ENCODE measurements at places on chromosomes 3 and 15.

DNA sequence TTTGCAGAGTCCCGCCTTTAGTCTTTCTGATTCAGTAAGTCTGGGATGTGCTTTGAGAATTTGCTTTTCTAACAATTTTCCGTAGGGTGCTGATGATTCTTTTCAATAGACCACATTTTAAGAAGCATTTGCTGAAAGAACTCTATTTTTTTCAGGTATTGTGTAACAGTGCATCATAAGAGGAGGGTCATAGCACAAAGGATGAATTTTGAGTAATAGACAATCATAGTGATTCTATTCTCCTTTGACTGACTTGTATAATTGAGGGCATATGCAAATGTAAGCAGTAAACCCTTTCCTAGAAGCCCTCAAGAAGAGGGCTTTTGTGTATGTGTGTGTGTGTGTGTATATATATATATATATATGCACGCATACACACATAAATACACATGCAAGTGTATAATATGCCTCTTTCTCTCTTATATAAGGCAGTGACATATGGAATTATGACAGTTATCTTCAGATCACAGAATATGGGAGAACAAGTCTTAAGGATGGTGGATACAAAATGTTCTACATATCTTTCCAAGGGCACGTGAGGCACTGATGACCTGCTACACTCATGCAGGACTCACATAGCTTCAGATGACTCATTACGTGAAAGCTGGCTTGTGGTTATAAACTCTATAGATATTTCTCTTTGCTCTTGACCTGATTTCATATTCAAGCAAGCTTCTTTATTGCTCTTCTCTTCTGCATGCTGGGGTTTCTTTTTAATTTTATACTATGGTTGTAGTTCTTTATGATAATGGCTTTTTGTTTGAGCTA, 6.5 kb upstream of the PLSCR1 start:
- no peak for DNase-seq

- DNase-seq: no peak
These were observed 202.6 kb downstream of the KLHL25 start for GRCh38 chr15:85592148-85592547.

GRCh38 chr3:11995120-11995519, 9.1 kb upstream of the SYN2 start:
- DNase-seq: no peak

- no peak for DNase-seq
These were observed 136.1 kb downstream of the ADAMTS17 start for GRCh38 chr15:100205549-100206295.

GRCh38 chr15:88450125-88450798, 16.9 kb downstream of the MRPL46 start:
- DNase-seq: no peak

- no peak for DNase-seq
These were observed 37.9 kb upstream of the TJP1 start for GRCh38 chr15:29859973-29860715.

DNA sequence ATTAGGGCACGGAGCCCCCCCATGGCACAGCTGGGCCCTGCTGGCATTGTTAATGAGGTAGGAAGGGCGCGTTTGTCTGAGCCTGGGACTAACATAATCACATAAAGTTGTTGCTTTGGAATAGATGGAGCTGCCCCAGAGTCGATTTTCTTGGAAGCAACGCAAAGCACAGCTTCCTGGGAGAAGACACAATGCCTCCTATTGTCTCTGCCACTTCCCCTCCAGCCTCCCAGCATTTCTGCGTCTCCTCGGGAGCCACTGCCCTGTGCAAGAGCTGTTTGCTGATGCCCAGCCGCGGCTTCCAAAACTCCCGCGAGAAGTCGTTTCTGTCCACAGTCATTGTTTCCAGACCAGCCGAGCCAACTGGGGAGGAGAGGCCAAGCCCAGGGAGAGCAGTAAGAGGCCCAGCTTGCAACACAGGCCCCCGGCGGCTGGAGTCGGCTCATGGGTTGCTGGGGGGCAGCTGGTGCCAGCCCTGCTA, 18.1 kb upstream of the ALDH1A3 start:
- DNase-seq: no peak

DNA sequence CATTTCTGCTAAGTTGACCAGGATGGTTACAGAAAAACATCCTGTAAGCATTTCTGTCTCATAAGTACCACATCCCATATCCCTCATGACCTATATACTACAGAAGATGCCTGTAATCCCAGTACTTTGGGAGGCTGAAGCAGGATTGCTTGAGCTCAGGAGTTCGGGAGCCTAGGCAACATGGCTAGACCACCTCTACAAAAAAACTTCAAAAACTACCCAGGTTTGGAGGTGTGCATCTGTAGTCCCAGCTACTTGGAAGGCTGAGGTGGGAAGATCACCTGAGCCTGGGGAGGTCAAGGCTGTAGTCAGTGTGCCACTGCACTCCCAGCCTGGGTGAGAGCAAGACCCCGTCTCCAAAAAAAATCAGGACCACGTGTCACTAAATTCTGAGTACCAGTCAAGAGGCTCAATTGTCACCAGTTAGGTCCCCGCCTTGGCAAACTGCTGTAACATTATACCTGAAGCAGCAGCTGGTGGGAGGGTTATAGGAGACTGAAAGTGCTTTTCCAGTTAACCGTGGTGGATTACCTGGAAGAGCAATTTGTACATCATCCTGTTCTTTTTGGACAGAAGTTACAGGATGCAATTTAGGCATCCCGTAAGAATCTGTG, 6.2 kb downstream of the RPL32 start:
- no peak for DNase-seq

- DNase-seq: no peak
These were observed 45.2 kb downstream of the C2CD4B start for GRCh38 chr15:62119874-62120273.

DNA sequence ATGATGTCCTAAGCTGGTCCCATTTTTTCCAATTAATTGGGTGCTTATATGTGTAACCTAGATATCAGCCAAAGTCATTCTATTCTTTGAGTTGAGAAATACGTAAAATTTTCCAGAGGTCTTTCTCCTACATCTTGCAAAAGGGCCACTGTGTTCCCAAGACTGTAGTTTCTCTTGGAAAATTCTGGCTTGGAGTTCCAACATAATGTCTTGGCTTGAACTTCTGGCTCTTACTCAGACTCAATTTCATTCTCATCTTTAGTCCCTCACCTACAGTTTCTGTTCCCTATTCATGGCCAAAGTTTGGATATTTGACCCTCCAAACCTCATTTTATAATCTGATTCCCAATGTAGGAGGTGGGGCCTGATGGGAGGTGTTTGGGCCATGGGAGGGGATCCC, 201.4 kb upstream of the ARHGEF26 start:
- no peak for DNase-seq

DNA sequence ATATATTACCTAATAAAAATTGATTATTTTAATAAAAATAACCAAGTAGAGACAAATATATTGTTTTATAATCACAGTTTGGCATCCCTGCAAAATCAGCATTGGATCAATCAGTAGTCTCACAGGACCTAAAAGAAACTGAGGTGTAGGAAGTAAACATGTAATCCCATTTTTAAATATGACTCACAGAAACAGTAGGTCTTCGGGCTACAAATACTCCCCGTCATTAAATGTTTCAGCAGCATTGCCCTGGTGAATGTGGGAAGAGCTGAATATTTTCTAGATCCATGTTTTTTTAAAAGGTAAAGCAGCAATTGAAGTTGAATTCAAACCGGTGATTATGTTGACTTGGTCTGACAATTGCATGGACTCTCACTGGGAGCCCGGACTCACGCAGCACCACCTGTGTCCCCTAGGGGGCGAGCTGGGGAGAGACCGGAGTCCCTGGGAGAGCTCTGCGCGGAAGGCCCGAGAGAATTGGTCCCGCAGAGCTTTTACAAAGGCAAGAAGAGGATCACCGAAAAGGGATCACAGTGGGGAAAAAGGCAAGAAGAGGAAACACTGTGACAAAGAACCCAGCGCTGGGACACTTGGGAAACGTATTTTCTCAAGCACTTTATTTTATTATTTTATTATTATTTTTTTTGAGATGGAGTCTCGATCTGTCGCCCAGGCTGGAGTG, 17.2 kb upstream of the USP3 start:
- DNase-seq: peak; percentile 78

- no peak for DNase-seq
These were observed 7.9 kb downstream of the PRSS50 start for GRCh38 chr3:46709721-46710120.

DNA sequence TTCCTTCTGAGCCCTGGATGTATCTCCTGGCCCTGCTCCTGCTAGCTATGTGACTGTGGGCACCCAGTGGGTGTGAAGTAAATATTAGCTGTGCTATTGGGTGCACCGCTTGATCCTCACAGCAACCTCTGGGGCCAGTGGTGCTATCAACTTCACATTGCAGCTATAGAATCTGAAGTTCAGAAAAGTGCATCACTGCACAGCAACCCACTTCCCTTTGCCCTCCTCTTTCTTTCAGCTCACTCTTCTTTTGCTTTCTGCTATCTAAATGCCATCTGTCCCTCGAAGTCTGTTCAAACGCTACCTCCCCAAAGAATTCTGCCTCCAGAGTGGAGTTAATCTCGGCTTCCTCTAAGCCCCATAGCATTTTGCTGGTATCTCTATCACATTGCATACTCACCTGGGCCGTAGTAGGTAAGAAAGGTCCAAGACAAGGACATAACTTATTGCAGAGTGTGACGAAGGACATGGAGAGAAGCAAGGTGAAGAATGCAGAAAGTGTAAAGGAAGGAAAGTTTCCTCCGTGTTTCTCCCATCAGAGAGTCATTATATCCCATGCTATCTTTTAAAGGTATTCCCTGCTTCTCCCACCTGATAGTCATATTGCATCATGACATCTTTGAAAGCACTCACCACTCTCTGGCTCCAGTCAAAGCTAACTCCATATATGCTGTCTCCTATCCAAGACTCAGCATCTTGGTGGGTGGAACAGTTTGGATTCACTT, 57.1 kb upstream of the BCL6 start:
- DNase-seq: no peak

- no peak for DNase-seq
These were observed 152.9 kb upstream of the TGFBR2 start for GRCh38 chr3:30453360-30454039.

DNA sequence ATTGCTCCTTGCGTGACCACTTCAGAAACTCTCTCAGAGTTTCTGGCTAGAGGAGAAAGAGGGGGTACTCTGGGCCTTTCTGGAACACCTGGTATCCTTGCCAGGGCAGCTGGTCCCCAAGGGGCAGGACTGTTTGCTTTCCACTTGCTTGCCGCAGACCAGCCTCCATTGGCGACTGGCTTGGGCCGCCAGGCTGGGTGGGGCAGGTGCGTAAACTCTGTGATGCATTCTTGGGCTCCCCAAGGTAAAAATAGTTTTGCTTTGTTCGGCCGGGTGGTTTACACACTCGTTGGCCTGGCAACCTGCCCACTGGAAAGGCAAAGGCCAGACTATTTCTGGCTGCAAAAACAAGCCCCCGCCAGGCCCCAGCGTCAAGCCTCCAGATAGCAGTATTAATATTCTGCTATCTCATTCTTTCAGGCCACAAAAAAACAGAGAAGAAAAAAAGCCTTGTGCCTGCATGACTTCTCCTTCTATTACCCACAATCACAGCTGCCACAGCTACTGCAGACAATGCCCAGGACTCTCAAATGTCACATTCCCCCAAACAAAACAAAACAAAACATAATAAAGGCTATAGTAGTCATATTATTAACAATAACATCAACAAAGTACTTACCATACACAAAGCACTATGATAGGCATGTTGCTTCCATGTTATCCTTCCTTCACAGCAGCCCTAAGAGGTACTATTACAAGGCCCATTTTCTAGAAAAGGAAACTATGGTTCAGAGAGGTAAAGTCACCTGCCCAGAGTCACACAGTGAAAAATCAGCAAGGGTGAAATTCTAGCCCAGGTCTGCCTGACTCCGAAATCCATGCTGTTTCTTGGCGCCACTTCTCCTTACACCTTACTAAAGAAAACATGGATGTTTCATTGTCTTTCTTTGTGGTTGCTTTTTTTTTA, 14.0 kb upstream of the SSUH2 start:
- no peak for DNase-seq

- no peak for DNase-seq
These were observed 136.8 kb upstream of the ACP3 start for GRCh38 chr3:132180337-132180791.

- DNase-seq: no peak
These were observed 88.8 kb upstream of the CTDSPL start for GRCh38 chr3:37772773-37773354.

- no peak for DNase-seq
These were observed 37.9 kb downstream of the NTRK3 start for GRCh38 chr15:88218557-88219221.

DNA sequence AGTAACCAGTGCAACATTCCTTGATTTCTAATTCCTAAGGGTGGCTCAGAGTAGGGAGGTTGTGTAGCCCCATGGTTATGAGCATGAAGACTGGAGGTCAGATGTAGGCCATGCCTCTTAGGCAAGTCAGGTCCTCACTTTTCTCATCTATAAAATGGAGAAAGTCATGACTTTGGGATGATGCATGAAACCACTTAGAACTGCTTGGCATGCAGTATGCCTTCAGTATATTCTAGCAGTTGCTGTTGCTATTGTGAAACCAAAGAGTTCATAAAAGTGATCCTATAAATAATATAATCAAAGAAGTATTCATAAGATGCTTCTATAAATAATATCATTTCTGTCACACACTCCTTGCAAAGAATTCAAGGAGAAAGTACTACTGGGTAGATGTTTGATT, 65.5 kb downstream of the TMEM108 start:
- no peak for DNase-seq

DNA sequence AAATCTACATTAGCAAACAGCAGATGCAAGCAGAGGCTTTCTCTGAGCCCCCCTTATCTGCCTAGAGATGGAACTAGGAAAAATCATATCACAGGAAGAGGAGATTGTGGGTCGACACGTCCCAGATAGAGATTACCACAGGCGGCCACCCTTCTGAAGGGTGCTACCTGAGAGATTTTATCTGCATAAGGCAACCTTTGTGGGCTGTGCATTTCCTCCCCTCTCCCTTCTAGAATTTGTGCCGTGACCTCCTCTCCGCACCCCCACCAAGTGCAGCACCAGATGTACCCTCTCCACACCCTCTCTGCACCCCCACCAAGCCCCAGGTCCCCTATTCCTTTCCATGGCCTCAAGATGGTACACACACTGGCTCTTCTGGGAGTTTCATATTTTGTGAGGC, 27.4 kb downstream of the METTL6 start:
- DNase-seq: no peak

DNA sequence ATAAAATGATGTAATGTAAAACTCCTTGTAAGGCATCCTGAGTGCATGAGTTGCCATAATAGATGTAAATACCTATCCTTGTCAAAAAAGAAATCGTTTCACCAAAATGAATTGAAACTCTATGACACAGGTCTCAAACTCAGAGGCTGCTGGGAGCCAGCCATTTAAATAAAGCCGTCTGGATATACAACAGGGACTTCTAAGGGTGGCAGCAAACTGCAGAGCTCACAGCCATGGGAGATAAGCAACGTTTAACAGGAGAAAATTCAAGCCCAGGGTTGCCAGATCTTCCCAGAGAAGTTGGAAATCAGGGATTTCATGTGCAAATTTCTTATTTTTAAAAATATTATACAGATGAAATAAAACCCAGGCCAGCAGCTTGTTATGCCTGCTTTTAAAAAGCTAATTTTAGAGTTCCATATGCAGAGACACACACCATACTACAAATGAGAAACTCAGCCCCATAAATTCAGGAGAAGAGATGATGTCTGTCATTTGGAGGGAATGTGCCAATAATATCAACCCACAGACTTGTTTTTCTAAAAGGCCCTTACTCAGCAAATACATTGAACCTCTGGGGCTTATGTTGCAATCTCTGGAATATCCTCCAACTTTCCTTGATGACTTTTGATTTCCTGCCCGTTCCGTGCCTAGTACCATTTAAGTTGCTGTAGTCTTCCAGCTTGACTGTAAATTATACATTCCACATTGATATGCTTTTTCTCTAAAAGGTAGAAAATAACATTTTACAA, 75.6 kb downstream of the AQP9 start:
- DNase-seq: no peak

GRCh38 chr15:42577514-42578031, 2.2 kb downstream of the STARD9 start:
- DNase-seq: no peak
